ENCODE measurements at places on chromosomes 12 and 14.

- no peak for DNase-seq
Measured at GRCh38 chr12:122839907-122840554, 4.8 kb downstream of the HIP1R start.

DNA sequence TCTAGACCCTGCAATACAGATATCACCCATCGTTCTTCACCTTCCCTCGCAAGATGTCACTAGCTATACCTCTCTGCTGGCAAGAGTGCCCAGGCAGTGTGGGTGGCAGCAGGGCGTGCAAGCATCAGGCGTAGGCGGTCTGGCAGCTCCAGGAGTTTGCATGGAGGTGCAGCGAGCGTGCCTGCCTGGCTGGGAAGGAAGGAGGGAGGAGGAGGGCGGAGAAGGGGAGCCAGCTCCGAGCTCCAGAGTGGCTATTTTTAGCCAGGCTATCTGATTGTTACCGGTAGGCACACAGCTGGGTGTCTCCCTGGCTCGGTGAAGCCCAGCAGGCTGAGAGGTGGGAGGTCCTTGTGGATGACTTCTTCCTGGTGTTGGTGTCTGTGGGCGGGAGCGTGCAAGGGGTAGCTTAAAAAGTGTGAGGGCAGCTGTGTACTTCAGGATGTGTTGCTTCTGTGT is 6.2 kb downstream of the FOXJ2 start:
- DNase-seq: no peak

DNA sequence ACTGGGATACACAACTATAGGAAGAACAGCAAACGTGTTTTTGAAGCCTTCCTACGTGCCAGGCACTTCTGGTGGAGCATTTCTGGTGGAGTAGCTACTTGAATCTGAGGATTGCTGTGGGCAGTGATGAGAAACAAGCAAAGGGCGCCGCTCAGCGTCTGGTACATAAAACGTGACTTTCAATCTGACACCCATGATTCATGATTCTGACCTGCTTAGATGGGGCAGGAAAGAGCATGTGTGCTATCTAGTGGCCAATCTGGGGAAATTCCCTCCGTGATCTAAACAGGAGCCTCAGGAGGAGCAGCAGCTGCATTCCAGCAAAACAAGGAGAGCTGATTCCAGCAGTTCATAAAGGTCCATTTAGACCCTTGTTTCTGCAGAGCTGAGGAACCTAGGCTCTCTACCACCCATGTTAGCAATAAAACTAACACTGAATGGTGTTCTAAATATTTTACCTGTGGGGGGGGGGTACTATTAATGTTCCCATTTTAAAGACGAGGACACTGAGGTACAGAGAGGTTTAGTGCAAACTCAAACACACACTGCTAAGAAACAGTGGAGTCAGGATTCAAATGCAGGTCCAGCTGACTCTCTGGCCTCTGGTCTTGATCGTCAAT is 37.8 kb downstream of the PAH start:
- no peak for DNase-seq

GRCh38 chr12:96248136-96248931 is 54.2 kb downstream of the ELK3 start:
- DNase-seq: no peak

DNA sequence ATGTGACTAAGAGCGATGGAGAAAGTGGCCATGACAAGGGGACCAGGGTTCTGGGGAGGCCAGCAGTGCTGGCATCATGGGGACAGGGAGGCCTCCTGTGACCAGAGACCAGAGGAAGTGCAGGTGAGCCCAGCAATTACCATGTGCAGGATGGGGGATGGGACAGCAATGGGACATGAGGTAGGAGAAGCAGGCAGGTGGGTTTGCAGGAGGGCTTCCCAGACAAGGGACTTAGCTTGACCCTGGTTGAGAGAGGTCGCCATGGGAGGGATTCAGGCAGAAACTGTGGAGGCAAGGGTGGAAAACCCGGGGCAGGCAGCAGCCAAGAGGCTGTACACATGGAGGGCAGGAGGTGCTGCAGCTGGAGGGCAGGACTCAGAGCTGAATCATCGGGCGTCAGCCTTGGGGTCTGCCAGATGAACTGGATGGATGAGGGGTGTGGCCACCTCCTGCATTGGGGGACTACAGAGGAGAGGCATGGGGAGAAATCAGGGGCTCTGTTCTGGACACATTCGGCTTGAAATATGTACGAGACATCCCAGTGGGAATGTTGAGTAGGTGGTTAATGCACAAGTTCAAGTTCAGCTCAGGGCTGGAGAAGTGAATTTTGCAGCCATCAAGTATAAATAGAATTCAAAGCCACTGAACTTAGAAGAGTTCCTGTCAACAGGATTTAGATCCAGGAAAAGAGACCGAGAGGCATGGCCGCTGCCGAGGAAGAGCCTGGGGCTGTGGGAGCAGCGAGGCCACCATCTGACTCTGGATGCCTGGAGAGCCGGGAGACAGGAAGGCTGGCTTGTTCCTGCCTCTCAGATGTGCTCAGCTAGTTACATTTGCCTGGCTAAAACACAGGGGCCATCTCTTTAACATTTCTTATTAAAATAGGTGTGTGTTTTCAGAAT is 36.6 kb downstream of the SFSWAP start:
- no peak for DNase-seq

- no peak for DNase-seq
Measured at GRCh38 chr14:69318901-69319475, 59.0 kb downstream of the GALNT16 start.

- no peak for DNase-seq
Measured at GRCh38 chr12:106115440-106115839, 23.3 kb downstream of the NUAK1 start.

DNA sequence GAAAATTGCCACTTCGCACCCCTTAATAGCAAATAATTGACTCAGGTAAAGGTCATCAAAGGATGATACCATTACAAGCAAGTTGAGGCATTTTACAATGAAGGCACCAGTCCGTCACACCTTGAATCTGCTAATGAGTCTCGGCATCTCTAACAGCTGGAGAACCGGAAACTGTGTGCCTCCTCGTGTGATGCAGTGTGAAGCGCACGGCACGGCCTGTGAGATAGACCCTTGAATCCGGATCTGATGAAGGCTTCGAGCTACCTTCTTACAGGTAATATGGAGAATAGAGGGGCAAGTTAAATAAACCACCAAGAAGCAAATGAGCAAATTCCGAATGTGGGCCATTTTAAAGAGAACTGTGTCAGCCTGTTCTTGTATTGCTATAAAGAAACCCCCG is 19.8 kb upstream of the TUBA1A start:
- DNase-seq: no peak

DNA sequence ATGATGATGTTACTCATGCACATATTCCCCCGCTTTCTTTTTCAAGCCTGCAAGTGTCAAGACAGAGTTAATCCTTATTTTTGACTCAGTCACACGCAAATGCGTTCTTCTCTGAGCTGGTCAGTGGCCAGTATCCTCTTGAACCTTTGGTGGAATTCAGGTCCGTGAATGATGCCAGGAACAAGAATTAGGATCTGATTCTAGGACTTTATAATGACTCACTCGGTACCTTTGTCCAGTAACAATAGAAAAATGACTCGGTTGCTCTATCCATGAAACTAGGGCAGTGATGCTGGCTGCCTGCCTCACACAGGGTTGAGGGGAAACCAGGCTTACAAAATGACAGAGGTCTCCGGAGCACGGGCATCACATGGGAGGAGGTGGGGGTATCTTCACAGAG is 185.8 kb upstream of the NUDT4 start:
- DNase-seq: no peak

DNA sequence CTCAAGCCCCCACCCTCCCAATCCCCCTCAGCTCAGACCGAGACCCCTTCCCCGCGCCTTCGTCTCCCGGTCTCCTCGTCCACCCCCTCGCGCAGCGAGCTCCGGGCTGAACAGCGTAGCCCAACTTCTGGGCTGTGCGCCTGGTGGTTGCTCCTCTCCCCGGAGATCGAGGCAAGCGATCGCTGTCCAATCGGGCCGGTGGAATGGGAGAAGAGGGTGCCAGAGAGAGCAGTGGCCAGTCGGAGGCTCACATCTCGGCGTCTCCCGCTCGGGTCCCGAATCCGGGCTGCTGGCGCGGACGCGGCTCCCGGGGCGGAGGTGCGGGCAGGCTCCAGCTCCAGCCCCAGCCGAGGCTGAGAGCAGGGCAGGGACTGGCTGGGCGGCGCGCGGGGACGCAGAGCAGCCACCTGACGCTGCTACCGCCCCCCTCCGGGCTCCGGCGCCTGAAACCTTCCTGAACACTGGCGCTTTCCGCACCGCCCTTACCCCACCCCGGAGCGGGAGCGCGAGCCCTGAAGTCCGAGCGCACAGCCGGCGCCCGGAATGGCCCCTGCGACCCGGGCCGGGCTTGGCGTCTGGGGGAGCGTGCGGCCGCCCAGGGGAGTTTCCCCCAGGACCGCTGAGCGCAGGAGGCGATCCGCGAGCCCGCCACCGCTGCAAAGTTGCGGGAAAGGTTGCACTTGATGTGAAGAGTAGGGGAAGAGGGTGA is 508 bp upstream of the KCNH5 start:
- DNase-seq: no peak
